ENCODE measurements at places on chromosomes 6 and 20.

DNA sequence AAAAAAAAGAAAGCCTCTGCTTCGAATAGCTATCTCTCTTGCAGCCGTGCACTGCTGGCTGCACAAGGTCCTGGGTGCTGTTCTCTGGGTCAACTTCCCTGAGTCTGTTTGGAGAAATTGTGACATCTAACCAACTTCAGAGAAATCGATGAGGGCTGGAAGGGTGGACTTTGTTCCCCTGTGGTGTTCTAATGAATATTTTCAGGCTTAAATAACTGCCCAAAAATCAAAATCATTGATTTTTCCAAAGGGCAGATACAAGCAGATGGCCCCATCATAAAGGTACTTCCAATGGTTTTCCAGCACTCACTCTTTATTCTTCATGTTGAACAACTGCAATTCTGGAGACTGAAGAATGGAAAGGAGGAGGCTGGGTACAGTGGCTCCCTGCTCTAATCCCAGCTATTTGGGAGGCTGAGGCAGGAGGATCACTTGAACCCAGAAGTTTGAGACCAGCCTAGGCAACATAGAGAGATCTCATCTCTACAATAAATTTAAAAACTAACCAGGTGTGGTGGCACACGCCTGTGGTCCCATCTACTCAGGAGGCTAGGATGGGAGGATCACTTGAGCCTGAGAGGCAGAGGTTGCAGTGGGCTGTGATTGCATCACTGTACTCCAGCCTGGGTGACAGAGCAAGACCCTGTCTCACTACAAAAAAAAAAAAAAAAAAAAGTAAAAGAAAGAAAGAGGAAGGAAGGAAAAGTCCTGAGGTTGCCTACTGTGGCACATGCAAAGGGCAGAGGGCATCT lies 59.1 kb downstream of the FOXA2 start:
- no peak for DNase-seq

DNA sequence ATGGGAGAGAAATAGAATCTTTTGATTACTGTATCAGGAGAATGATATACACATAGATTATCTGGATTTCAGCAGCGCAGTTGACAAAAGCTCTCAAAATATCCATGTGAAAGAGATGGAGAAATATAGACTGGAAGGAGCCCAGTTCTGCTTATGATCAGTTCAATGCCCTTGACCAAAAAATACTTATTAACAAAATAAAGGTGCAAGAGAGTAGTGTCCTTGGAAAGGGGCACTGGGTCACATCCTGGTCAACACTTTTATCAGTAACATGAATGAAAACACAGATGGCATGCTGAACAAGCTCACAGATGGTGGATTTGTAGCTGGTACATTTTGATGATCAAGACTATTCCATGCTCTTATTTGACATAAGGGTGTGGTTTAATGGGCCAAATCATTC lies 63.9 kb upstream of the PLEKHG1 start:
- DNase-seq = no peak

GRCh38 chr20:59571551-59572314 lies 32.6 kb upstream of the PHACTR3 start:
- peak; percentile 75 for DNase-seq

DNA sequence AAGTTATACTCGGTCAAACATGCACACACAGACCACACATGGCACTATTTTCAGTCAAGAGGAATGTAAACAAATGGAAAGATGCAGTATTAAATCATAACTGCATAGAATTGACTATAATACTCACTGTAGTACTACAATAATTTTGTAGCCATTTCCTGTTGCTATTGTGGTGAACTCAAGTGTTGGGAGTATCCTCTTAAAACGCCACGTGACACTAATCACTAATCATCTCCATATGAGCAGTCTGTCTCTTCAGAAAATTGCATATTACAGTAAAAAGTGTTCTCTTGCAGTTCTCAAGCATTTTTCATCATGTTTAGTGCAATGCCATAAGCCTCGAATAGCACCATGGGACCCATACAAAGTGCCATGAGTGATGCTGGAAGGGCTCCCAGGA lies 258.7 kb upstream of the ID4 start:
- no peak for DNase-seq

- DNase-seq = peak; percentile 83
Observed at GRCh38 chr20:38094373-38094891, 60.9 kb downstream of the RPRD1B start.

DNA sequence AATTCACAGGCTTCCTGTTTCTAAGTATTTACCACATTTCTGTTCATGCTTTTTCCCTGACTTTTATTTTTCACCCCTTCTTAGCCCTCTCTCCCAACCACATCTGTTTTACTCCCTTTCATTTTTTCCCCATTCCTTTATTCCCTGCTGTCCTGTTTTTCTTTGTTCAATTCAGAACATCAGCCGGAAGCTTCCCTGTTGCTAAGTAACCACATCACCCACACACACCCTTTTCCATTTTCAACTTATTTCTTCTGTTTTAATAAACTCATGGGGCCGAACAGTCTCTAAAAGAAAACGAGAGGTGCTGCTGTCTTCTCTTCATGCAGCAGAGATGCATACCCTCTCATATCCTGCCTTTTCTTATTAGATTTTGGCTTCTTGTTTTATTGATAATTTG lies 53.5 kb upstream of the CEP85L start:
- no peak for DNase-seq

Data from hematopoietic multipotent progenitor cell treated with erythropoietin and hydrocortisone succinate and interleukin-3 and kit ligand, for 4 days (in vitro differentiated cells).